ENCODE measurements at places on chromosomes 3 and 15. TPM values are rescaled to one million over a fixed set of nuclear protein-coding genes. Genes with fewer than 3 reads are reported as not detected.

RBPMS2 gene
- 40.5 TPM for total RNA-seq

SGO1 gene
- total RNA-seq: 33.3 TPM

DNA sequence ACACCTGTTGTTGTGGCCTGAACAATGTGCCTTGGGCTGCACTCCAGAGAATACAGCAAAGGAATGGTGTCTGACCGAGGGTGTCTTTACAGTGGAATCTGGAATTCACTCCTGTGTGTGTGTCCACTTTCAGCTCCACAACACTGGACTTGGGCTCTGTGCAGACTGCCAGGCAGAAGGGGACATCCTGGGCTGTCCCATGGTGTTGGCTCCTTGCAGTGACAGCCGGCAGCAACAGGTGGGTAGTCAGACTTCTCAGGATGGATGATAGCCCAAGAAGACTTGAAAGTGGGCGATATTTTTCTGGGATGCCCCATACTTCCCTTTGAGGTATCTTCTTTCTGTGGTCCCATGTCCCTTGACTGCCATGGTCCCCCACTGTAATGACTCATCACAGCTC is 45.0 kb downstream of the DPH3 start:
- H3K4me1 ChIP-seq: no peaks in the 10 kb centered on the region
- no peaks in the 10 kb centered on the region for H3K36me3 ChIP-seq
- no peak overlapping the region for H3K27ac ChIP-seq
- no peak for DNase-seq
- H3K4me3 ChIP-seq: no peak overlapping the region
- no peaks in the 10 kb centered on the region for H3K27me3 ChIP-seq

GRCh38 chr15:83813682-83814081 is 159.8 kb downstream of the ADAMTSL3 start:
- peaks cover 18% of the 10 kb centered on the region for H3K4me1 ChIP-seq
- H3K36me3 ChIP-seq: peaks cover 1% of the 10 kb centered on the region
- H3K27me3 ChIP-seq: no peaks in the 10 kb centered on the region

DNA sequence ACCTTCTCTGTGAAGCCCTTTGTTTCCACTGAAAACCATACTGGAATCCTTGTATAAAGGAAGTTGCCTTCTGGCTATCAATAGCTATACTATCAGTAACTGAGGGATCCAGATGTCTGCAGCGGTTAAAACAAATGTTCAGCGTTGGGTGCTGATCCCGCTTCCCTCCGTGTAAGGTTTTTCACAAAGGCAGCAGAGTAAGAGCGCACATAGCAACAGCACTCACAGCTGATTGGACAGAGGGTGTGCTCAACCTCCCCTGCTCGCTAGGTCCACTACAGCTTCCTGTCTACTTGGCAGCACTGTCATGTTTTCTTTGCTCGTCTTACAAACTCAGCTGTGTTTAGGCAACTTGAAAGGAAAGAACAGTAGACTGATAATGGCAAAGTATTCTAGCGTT is 27.3 kb downstream of the ATOSA start:
- DNase-seq: peak; percentile 53
- no peaks in the 10 kb centered on the region for H3K36me3 ChIP-seq
- H3K4me1 ChIP-seq: peaks cover 29% of the 10 kb centered on the region
- no peaks in the 10 kb centered on the region for H3K27me3 ChIP-seq

Data from neural crest cell (in vitro differentiated cells).